ENCODE measurements at places on chromosomes 1 and 21.

GRCh38 chr1:63827411-63828321 is 53.8 kb downstream of the ROR1 start:
- DNase-seq, result peak; percentile 33

DNA sequence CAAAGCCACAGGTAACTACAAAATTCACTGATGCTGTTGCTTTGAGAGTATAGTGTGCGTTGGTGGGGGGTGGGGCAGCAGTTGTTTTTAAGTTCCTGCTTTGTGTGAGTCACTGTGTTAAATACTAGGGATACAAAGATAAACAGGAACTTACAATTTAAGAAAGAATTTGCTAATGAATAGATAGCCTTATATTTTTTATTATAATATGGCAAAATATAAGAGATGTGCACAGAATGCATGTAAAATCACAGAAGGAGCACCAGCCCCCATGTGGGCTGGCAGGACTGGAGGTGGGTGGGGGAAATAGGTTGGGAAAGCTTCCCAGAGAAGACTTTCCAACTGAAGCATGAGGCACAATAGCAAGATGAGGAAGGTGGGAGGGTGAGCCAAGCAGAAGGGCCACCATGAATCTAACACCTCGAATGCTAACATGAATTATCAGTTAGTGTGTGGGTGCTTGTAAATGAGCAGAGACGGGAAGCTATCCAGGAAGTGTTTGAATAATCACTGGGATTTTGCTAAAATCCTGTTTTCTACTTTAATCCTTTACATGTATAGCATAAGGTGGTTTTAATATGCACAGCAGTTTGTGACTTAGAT is 57.0 kb upstream of the RAVER2 start:
- DNase-seq, result no peak

DNA sequence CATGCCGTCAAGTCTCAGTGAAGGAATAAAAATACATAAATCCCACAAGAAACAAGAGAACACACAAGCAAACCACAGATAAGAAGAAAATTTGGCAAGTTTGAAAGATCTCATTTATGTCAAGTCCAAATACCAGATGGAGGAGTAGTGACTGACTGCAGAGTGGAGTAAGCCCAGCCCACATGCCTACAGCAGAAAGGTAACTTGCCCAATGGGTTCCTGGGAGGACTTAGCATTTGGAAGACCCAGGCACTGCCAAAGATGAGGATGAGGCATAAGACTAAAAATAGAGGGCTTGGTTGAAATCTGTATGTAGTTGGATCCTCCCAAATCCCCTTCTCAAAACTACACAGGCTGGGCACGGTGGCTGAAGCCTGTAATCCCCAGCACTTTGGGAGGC is 70.8 kb downstream of the ZNF648 start:
- DNase-seq, result no peak

DNA sequence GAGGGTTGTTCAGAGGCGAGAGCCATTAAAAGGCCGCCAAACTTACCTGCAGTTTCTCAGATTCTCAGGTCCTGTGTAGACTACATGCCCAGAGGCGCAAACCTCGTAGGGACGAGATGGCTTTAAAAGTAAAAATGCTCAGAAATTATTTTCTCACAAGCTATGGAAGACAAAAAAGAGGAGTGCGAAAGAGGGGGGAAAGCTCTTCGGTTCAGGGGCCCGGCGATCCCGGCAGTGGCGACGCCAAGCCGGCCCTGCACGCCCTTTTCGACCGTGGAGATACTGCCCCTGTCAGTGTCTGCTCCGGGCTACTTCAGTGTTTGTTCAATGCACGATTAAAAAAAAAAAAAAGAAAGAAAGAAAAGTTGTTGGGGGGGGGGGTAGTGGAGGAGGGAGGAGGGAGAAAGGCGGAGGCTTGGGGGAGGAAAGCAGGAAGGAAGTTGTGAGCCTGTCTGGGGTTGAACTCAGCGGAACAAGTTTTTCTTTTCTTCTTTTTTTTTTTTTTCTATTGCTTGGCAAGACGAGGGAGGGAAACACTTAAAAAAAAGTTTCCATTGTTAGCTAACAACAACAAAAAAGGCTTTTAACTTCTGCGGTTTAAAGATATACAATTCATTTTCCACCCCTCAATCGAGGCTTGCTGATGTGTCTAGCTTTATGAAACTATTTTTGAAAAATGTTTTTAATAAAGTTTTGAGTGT is at the start of gene ITPKB:
TSS of gene ITPKB (minus strand) at position 288 of the 701 bp plus-strand sequence. CDS start 1,824 bp downstream, outside the sequence.
- DNase-seq, result no peak

DNA sequence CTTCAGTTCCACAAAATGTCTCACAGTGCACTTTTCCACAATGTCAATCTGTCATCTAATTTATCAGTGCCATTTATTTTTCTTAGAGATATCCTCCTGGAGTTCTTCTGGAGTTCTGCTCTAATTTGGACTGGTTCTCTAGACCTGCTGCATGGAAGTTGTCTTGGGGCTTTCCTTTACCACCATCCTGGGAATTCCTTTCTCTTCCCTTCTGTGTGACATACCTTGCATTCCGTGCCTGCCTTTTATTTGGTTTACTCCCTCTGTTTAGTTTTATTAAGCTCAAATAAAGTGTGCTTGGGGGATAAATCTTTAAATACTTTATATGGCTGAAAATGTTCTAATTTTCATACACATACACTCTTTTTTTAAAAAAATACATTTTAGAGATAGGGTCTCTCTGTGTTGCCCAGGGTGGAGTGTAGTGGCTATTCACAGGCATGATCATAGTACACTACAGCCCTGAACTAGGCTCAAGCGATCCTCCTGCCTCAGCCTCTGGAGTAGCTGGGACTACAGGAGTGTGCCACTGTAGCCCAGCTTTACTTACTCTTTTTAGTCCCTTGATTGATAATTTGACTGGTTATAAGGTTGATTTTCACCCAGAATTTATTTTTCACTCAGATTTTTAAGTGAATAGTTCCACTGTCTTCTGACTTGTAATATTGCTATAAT is 14.4 kb downstream of the MTF2 start:
- DNase-seq, result no peak

DNA sequence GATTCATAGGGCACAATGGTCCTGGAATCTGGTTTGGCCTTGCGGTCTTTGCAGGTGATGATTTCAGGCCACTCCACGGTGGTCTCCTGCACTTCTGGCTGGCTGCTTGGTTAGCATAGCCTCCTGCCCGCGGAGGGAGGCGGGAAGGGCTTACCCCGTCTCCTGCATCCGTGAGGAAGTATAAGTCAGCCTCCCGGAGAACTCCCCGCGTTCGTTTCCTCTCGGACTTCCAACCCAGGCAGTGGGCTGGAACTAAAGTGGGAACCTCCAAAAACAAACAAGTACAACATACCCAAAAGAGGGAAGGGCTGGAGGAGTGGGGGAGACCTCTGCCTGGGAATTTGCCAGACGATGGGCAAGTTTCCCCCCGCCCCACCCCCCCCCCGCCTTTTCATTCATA is 939 bp upstream of the CCN1 start:
- DNase-seq, result peak; percentile 64

DNA sequence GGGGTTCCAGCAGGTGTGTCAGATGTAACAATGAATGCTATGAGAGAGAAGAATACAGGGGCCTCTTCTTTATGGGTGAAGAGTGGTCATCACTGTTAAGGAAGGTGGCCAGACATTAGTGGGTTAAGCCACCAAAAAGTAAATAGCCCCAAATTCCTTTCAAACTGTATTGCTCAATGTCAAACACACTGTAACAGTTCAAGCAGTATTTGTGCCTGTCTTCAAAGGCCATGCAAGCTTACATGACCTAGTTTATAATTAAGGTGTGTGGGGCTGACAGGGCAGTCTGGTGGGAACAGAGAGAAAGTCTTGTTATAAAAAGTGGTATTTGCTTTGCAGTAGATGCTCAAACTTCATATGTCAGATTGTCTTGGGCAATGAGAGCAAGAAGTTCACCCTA is 18.5 kb downstream of the CHIT1 start:
- no peak for DNase-seq

- no peak for DNase-seq
Measured at GRCh38 chr1:5351366-5351765, 640.9 kb downstream of the NPHP4 start.

GRCh38 chr1:207910591-207911354 is at the start of gene CD34:
Gene CD34, minus strand, starts transcription at chr1:207911125. Its CDS starts 45 bp downstream, at chr1:207911080.
- DNase-seq, result no peak

DNA sequence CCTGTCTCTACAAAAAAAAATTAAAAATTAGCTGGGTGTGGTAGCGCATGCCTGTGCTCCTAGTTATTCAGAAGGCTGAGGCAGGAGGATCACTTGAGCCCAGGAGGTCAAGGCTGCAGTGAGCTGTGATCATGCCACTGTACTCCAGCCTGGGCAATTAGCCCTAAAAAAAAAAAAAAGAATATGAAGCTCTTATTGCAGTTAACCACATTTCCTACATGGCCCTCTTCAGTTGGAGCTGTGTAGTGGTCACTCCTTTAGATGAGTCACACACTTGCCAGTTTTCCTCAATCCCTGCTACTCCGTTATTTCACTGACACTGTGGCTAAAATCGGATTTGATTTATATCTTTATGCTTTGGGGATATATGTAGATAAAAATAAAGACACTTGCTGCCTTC is 11.8 kb downstream of the NFYC start:
- DNase-seq, result no peak

DNA sequence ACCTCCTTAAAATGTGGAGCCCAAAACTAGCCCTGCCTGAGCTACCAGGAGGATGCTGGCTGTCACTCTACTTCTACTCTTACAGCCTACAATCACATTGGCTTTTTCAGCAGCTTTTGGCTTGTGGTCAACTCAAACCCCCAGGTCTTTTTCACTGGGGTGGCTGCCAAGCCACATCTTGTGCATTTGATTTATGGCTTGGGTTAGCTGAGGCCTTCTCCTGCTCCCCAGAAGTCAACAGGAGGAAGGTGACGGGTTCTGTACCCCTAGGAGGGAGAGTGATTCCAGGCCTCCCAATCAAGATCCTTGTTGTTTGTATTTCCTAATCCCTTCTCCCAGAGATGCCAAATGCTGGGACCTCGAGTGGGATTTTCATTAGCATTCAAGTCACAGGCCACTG is 124.3 kb downstream of the LACTBL1 start:
- DNase-seq, result no peak

GRCh38 chr1:75394386-75395139 is 216.4 kb downstream of the SLC44A5 start:
- no peak for DNase-seq

- peak; percentile 71 for DNase-seq
Measured at GRCh38 chr1:235417086-235417697, 50.0 kb downstream of the TBCE start.

DNA sequence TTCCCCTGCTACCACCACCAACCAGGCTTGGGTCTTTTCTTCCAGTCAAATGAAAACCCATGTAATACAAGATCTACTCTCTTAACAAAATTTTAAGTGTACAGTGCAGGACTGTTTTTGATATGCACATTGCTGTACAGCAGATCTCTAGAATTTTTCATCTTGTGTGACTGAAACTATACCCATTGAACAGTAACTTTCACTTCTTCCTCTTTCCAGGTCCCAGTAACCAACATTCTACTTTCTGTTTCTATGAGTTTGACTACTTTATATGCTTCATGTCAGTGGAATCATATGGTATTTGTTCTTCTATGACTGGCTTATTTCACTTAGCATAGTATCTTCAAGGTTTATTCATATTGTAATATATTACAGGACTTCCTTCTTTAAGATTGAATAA is 45.3 kb upstream of the PLPPR4 start:
- DNase-seq, result no peak

GRCh38 chr1:48472638-48473037 is 634 bp upstream of the SPATA6 start:
- DNase-seq, result no peak

- DNase-seq, result no peak
Measured at GRCh38 chr21:44021064-44021463, 9.0 kb downstream of the TRAPPC10 start.

DNA sequence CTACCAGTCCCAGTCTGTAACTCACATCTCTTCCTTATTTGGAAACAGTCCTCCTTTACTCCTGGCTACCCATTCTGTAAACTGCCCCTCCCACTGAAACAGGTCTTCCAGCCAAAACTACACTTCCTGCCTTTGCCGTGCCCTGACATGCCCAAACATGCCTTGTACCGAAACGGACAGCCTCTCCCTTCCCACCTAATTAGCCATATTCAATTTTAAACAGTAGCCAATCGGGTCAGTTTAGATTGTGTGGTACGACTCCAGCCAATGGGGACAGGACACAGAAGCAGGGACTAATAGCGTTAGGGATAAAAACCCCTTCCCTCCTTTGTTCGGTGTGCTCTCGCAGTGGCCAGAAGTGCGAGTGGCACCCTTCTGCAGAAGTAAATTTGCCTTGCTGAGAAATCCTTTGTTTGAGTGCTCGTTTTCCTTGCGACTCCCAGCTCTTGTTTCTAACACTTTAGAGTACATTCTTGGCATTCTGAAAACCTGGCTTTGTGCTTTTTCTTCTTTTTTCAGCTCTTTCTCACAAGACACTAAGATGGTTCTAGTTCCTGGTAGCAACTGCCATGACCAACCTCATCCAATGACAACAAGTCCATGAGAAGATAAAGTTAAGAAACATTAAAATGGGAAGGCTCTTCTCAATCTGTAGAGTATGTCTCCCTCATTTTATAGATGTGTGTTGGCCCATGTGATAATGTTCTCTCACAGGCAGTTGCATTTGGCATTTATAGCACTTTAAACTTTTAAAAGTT is 325.1 kb upstream of the GREM2 start:
- no peak for DNase-seq

- DNase-seq, result no peak
Measured at GRCh38 chr21:28937737-28938136, 54.9 kb downstream of the LTN1 start.

DNA sequence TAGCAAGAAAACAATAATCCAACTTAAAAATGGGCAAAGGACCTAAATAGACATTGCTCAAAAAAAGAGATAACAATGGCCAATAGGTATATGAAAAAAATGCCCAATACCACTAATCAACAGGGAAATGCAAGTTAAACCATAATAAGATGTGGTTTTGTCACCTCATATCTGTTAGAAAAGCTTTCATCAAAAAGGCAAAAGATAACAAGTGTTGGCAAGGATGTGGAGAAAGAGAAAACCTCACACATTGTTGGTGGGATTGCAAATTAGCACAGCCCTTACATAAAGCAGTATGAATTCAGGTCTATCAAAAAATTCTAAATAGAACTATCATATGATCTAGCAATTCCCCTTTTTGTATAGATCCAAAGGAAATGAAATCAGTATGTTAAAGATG is 387.2 kb upstream of the DUSP10 start:
- DNase-seq, result no peak

GRCh38 chr1:208918160-208918559 is 665.4 kb upstream of the CAMK1G start:
- DNase-seq, result no peak

- DNase-seq, result no peak
Measured at GRCh38 chr21:44984792-44985440, 45.1 kb downstream of the SLX9 start.

DNA sequence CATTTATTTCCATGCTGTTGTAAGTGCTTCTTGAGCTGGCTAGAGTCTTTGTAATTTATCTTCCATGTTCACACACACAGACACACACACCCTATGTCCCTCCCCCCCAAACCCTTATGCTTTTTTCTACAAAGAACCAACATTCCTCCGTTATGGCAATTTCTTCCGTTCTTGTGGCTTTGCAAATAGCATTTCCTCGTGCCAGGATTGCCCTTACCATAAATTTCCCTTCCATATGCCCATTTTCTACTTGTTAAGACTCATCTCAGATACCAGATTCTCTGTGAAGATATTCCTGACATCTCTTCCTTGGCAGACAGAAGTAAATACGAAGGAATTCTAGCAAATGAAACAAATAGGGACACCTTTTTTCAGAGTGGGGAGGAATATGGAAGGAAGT is 26.0 kb downstream of the RALGPS2 start:
- DNase-seq, result no peak

All from Panc1 (cell line).